ENCODE measurements at places on chromosomes 2 and 18. TPM values are rescaled to one million over a fixed set of nuclear protein-coding genes. Genes with fewer than 3 reads are reported as not detected.

Gene RAD51AP2
- not detected for total RNA-seq

Gene PRKAG3
- total RNA-seq = not detected

Gene CELF4
- 0.32 TPM for total RNA-seq

Gene PAX8
- not detected for total RNA-seq

Gene WDSUB1
- total RNA-seq = 6.2 TPM

Gene ELP2
- 59.5 TPM for total RNA-seq

Gene CHST10
- total RNA-seq = 10.9 TPM

Gene CD8B2
- not detected for total RNA-seq

GRCh38 chr2:204289066-204289465 is 256.2 kb upstream of the PARD3B start:
- no peak for ATAC-seq

DNA sequence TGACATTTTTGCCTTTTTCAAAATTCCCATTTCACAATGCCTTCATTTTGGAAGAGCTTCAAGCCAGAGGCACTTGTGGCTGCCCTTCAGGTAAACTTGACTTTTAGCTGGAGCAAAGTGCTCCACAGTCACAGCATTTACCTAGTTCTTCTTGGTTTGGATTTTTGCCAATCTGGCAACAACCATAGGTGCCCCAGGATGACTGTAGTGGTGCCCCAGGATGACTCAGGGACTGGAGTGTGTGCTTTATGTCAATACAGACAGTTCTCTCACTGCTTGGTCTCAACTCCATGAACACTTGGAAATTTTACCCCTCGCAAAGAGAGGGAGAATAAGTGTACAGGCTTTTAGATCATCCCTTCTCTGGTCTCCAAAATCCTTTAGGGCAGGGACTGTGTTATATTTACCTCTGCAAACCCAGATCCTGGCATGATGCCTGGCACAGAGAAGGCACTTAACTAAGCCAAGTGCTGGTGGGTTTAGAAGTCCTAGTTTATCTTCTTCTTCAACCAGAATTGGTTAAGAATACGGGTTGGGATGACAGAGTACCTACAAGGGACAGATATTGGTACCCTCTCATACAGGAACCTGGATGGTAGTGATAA is 15.3 kb upstream of the PTPN4 start:
- ATAC-seq = no peak

DNA sequence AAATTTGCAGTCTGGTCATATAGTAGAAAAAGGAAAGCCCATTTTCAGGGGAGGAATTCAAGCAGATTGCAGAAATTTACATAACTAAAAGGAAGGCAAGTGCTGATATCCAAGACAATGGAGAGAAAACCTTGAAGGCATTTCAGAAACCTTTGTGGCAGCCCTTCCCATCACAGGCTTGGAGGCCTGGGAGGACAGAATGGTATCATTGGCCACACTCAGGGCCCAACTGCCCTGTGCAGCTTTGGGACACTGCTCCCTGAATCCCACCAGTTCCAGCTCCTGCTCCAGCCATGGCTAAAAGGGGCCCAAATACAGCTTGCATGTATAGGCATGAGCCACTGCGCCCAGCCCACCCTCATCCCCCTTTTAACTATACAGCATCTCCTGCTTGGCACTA is 81.1 kb upstream of the NYAP2 start:
- ATAC-seq = no peak

DNA sequence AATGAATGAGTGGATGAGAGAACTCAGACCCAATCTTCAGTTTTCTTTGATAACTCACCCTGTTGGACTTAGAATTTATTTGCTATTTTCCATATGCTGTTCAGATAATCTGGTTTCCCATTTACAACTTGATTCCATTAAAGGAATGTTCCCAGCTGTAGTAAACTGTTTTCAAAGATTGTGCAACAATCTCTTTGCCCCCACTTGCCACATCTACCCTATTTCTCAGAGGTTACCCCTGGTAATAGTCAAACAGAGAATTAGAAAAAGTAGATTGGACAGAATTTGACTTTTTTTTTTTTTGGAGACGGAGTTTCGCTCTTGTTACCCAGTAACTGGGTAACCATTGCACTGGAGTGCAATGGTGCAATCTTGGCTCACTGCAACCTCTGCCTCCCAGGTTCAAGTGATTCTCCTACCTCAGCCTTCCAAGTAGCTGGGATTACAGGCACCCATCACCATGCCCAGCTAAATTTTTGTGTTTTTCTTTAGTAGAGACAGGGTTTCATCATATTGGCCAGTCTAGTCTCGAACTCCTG is 93.4 kb upstream of the SIX2 start:
- ATAC-seq = no peak

- no peak for ATAC-seq
Observed at GRCh38 chr18:13688191-13689136, 37.9 kb downstream of the FAM210A start.

- ATAC-seq = peak; percentile 91
Observed at GRCh38 chr2:144414324-144414845, 105.5 kb downstream of the ZEB2 start.

DNA sequence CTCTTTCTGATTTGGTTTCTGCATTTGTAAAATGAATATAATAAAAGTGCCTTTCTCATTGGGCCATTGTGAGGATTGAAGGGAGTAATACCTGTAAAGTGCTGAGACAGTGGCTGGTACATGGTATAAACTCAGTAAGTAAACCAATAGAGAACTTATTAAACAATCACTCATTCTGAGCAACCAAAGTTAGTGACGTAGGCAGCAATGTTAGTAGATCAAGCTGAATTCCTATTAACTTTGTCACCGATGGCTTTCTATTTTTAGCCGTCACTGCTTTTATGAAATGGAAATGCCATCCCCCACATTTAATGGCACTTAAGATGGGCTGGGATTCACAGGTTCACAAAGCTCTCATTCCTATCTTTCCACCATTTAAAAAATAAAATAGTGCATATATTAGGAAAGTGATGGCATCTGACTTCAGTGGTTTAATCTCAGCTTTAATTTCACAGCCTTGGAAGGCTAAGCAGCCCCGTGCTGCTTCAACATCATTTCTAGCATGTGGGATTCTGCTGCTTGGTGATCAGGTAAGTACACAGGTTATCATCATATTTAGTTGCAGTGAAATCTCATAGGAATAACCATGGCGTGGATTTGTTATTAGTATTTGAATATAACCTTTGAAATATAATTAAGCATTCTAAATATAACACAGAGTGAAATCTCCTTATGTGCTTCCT is 17.6 kb upstream of the PPP4R1 start:
- ATAC-seq = peak; percentile 55

DNA sequence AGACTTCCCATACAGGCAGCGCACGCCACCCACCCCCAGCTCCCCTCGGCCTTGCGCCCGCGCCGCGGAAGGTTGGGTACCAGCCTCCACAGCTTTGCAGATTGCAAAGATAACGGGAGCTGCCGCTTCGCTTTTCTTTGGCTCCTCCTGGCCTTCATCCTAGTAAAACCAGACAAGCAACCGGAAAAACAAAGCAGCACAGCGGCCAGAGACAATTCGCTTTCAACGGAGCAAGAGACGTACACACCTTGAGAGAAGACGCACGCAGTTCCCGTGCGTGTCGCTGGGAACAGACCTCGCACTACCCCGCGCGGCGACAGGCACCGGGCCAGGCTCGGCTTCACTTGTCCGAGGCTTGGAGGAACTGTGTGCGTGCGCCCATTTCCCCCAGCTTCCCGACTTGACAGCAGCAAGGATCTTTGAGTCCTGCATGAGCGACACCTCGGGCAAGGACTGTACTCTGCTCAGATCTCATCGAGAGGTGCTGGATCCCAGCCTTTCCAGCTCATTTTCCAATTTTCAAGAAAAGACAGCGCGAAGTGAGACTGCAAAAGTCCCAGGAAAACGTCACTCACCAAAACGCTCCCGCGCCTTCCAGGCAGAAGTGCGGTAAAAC is 964 bp downstream of the ZBTB7C start:
- no peak for ATAC-seq

GRCh38 chr2:187618813-187619212 is 64.6 kb upstream of the TFPI start:
- no peak for ATAC-seq

GRCh38 chr2:126901459-126901858 is 2.8 kb downstream of the TEX51 start:
- no peak for ATAC-seq

GRCh38 chr2:96146153-96146880 is 1.1 kb upstream of the DUSP2 start:
- ATAC-seq = no peak

DNA sequence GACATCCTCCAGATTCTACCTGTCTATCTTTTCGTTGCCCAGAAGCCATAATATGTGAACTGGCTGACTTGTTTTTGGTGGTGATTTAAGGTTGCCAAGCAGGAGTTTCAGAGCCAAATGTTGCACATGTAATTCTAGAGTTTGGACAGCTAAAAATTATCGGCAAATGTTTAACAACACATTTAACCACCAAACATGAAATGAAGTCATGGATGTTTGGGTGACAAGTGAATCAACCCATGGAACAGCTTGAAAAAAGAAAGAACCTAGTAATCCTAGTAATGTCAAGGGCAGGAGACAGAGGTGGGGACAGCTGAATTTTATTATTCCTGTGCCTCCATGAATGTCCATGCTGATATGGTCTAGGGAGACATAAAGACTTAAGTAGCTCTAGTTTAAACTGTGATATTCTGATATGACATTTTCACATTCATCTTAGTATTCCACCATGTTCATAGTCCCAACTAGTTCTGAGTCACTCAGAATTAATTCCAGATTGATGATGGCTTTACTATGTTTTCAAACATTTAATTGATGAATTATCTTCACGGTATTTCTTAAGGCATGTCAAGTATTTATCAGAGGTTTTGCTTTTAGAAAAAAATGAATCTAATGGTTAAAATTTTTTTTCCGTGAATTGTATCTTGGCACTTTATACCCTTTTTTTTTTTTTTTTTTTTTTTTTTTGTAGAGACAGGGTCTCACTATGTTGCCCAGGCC is 101.7 kb downstream of the SOCS6 start:
- no peak for ATAC-seq

GRCh38 chr2:140502951-140503630 is 1627.7 kb downstream of the LRP1B start:
- ATAC-seq = no peak

DNA sequence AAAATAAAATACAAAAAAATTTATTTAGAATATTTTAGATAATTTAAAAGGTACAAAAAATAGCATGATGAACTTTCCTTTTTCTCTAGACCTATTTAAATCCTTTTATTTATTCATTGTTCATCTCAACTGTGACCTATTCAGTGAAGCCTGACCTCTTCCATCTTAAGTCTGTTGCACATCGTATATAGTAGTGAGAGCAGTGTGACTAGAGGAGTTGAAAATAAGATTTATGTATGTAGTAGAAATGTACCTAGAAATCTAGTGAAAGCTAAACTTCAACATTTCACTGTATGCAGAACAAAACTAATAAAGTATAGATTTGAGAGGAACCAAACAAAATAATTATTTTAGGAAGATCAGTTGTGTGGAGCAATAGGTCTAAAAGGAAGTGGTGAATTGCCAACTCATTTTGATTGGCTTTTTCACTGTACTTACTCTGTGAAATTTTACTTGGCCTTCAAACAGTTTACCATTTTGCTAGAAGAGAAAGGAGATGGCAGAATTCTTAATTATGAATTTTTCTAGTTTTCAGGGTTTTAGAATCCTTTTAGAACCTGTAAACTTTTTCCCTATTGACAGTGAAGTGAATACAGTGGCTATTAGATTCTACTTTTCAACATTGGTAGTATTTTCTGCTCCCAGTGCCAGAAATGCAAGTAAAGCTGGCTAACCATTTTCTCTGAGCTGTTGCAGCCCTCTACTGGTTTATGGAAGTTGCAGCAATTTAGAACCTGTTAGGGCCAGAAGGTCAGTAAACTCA is 11.0 kb downstream of the ANKRD12 start:
- peak; percentile 65 for ATAC-seq

DNA sequence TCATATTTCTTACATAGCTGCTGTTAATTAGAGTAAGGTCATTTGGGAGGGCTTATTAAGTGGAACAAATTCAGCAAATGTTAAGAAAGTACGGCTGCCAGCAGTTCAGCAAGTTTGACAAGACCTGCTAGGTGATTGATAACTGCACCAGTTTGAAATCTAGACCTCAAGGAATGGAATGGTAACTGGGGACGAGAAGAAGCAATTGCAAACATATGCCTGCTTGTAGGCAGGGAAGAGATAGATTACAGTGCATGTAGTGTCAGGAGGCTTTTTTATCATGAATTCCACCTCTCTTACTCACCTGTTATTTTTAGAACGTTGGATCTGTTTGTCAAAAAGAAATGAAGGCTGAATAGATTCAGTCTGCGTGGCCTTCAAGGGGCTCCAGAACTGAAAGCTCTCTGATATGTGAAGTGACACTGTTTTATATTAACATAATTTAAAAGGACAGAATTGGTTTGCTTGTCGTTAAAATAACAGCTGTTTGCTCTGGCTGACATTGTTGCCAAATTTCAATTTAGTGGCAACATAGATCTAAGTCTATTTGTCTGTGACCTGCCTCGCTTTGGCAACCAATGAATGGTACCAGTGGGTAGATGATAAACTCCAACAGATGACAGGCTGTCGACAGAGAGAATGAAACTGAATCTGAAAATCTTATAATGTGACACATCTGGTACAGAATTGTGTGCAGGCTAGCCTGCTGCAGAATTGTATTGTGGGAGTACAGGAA is 199.3 kb downstream of the ZNF407 start:
- no peak for ATAC-seq

- no peak for ATAC-seq
Observed at GRCh38 chr2:198101688-198102087, 297.3 kb downstream of the PLCL1 start.

DNA sequence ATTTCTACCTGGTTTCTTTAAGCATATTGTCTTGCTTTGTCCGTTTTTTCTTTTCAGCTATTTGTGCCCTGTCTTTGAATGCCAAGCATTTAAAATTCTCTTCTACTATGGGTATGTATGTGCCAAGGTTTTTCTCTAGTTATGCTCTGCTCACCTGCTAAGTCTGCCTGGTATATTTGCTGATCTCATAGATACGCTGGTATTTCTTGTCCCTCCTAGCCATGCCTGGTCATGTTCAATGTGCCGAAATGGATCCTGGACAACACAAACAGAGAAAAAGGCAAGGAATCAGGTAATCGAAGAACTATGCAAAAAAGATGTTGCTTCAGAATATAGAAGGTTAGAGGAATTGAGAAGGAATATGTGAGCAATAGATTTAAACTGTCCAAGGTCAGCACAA is 14.9 kb upstream of the KDM3A start:
- no peak for ATAC-seq

DNA sequence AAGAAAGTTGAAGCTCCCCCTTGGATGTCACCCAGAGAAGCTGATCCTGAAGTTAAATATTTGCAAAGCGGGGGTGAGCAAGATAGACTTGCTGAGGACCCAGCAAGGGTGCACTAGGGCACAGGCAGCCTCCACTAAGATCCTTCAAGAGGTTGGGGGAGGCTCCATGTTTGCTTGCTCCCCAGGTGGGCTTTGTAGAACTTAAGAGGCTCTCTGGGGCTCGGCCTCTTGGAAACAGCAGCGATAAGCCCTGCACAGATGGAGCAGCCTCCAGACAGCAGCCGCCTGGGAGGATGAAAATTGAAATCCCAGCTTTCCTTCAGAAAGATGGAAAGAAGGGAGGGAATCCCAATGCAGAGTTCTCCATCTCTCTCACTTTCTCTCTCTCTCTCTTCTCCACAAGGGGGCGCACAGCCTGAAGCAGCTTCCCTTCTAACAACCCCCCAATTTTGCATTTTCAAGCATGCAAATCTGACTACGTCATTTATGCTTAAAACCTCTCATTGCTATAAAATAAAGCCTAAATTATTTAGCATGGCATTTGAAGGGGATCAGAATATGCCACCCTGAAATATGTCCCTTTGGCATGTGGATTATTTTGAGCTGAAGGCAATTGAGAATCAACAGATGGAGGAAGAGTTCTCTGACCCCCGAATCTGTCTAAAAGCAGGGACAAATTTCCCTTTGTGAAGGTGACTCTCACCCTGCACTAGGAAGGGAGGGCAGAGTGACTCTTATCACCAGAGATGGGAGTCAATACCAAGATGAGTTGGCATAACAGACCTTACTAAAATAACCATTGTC is 185.7 kb upstream of the KLHL29 start:
- no peak for ATAC-seq
